Small intestine (tissue), 16 donors: ENCODE measurements at places on chromosomes 7 and 10.

- DNase-seq = no peak
Observed at GRCh38 chr10:126397640-126398382, 9.5 kb upstream of the ADAM12 start.

DNA sequence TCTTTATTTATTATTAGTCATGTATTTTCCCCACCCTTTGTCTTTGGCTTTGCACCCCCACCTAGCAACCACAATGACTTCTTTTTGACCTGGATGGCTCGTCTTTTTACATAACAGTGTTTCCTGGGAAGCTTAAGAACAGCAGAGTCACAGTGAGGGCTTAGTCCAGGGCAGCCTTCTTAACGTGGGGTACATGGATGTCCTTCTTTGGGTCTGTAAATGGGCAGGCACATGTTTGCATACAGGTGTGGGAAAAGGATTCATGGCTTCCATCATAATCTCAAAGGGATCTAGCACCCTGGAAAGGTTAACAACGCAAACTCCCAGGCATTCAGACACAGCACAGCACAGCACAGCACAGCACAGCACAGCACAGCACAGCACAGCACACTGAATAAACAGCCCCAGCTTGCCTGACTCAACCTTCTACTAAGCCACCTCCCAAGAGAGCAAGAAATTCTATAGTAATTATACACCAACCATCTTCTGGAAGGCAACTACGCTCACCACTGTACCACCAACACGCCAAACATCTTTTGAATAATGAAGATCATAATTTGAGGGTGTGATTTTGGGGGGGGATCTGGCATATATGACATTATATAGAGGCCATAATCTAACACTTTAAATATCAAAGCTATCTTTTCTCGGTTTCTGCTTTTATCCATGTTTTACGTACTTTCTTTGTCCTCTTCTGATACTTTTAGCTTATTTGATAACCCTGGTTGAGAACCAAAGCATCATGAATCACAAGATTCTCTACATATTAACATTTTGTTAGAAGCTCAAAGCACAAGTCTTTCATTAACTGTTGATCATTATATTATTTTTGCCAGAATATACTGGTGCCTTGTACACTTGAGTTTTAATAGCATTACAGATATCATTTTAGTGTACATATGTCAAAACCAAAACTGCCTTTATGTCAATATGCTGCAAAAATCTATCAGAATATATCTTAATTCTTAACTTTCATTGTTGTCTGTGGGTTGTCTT lies 177.2 kb upstream of the KLF14 start:
- peak; percentile 44 for DNase-seq

- peak; percentile 57 for DNase-seq
Observed at GRCh38 chr7:30225863-30226613, 58.4 kb upstream of the ZNRF2 start.

GRCh38 chr7:121505021-121505420 lies 108.9 kb upstream of the FAM3C start:
- no peak for DNase-seq

- no peak for DNase-seq
Observed at GRCh38 chr10:43199684-43200537, 61.7 kb downstream of the CSGALNACT2 start.

DNA sequence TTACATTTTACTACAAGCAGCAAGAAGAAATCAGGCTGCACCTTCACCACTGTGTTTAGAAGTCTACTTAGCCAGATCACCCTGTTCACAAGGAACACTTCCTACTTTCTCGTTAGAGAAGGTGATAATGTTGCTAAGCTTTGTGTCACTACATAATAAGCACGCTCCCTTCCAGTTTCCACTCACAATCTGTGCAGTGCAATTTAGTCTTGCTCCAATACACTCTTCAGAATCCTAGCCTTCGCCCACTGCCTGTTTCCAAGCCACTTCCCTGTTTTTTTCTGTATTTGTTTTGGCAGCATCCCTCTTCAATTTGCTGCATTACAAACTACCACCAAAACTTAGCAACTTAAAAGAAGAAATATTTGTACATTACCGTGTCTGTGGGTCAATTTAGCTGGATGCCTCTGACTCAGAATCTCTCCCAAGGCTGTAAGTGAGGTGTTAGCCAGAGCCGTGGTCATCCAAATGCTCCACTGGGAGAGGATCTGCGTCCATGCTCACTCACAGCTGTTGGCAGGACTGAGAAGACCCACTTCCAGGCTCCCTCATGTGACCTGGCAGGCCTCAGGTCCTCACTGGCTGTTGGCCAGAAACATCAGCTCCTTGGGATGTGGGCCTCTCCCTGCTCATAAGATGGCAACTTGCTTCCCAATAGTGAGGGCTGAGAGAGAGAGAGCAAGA lies 110.4 kb downstream of the PON1 start:
- no peak for DNase-seq

DNA sequence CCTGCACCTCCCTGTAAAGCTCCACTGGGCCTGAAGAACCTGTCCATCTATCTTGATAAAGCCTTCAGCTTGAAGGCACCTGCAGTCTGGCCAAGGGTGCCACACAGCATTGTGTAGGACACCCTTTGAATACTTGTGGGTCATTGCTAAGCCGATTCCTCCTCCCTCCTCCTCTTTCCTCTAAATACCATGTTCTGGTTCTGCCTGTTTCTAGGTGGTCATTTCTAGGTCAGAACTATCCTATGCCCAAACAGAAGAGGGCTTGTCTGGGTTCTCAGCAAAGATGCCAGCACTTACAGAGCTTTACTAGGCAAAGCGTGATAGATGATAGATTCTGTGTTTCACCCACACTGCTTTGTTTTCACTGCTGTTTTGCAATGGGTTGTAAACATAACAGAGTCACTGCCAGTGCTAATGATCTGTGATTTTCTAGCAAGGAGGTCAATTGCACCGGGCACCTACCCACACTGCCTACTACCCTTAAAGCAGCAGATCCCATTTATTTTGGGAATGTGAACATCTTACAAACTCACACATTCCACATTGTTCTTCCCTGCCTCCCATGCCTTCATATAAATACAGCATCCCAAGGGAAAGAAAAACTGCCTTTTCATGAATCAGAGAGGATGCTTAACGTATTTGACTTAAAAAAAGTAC lies 279.1 kb upstream of the PITRM1 start:
- DNase-seq = no peak

GRCh38 chr7:40470091-40470592 lies 335.3 kb downstream of the SUGCT start:
- peak; percentile 78 for DNase-seq
